Lower lobe of right lung (tissue), 2 donors: ENCODE measurements at places on chromosomes 3 and 15. TPM values are rescaled to one million over a fixed set of nuclear protein-coding genes. Genes with fewer than 3 reads are reported as not detected.

DNA sequence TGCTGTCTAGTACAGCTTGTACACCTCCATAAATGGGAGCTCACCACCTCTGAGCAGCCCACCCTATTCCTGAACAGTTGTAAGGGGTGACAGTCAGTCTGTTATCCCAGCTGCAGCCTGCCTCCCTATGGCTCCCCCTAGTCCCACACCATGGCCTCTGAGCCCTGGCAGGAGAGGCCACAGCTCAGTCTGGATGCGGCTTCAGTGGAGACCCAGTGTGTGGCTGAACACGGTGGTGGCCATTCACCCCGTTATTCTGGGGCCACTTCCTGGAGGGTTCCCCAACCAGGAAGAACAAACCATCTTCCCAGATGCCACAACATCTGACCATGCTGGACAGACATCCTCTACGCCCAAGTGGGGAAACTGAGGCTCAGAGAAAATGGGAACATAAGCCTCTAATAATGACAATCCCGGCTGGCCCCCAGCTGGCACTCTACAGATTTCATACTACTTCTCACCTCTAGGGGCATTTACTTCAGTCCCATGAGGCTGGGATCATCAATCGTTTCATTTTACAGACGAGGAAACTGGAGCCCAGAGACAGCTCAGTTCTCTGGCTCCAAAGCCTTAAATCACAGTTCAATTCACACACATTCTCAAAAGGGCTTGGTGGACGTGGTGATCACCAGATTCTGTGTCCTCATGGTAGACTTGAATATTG is 9.2 kb upstream of the GRIP2 start:
- DNase-seq, result no peak

- DNase-seq, result peak; percentile 64
These were observed at the start of gene BDH1 for GRCh38 chr3:197555281-197556261. Gene BDH1, minus strand, starts transcription at chr3:197555968. Its CDS starts 9,525 bp downstream, at chr3:197546443.

DNA sequence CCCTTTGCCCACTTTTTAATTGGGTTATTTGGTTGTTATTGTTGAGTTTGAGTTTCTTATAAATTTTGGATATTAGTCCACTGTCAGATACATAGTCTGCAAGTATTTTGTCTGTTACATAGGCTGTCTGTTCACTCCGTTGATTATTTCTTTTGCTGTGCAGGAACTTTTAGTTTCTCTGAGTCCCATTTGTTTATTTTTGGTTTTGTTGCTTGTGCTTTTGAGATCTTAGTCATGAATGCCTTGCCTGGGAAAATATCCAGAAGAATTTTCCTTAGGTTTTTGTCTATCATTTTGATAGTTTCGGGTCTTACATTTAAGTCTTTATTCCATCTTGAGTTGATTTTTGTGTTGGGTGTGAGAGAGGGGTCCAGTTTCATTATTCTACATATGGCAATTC is 254.5 kb downstream of the NLGN1 start:
- DNase-seq, result no peak

DNA sequence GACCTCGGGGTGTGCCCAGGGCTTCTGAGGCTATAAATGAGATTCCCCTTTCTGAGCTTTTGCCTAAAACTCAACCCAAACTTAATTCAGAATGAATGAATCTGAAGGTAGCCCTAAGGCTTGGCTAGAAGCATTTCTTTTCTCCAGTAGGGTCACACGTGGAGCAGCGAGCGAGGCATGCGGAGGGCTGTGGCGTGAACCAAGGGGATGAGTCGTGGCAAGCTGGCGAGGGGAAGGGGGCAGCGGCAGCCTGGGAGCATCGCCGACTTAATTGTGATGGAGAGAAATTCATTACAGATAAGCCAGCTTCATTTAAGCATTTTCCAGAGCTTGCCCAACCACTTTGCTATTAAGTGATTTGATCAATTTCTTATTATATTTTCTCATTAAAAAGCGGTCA is 79.9 kb downstream of the CHSY1 start:
- DNase-seq, result no peak

DNA sequence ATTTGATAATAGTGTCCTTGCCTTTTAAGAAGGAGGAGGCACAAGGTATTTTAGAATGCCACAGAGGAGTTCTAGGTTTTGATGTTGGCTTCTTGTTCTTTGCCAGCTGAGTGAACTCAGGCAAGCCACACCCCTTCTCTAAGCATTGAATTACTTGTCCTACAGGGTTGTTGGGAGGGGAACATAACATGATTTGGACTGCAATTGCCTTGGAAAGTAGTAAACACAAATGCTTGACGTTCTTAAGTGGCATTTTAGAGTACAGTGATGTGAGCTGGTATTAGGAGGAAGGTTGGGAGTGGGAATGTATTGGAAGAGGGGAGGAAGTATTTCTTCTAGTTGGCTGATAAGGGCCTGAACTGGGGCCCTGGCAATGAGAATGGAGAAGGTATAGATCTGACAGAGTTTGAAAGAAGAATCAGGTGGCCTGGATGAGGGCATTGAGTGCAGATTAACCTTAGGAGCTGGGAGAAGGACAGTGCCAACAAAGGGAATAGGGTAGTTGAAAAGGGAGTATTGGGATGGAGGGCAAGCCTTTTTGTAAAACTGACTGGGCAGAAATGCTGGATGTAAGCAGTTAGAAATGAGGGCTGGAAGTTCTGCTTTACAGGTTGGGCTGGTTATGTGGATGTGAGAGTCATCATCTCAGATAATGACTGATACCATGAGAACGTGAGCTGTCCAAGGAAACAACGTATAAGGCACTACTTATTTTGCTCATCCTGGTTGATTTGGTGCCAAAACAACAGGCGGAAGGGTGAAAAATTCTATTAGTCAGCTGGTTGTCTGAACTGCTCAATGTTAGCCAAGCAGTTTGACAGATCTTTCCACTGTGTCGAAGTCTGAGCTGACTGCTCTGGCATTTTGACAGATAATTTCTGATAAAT is 16.7 kb downstream of the KAT2B start:
- no peak for DNase-seq

- DNase-seq, result no peak
These were observed 1019.4 kb upstream of the ALCAM start for GRCh38 chr3:104347291-104347690.

DNA sequence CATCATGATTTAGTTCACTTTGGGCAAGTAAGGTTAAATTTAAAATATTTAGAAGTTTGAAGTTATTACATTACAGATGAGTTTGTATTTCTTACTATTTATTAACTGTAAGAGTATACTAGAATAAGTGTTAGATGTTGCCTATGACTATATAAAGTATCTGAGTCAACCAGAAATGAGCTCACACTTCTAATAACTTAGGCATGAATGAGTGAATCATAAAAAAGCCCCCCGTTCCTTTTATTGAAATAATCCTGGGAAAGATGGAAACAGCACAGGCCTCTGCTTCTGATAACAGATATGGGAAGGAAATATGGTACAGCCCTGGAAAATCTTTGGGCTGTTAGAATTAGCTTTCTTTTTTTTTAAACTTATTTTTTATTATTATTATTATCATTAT is 66.6 kb upstream of the TGFBR2 start:
- no peak for DNase-seq

DNA sequence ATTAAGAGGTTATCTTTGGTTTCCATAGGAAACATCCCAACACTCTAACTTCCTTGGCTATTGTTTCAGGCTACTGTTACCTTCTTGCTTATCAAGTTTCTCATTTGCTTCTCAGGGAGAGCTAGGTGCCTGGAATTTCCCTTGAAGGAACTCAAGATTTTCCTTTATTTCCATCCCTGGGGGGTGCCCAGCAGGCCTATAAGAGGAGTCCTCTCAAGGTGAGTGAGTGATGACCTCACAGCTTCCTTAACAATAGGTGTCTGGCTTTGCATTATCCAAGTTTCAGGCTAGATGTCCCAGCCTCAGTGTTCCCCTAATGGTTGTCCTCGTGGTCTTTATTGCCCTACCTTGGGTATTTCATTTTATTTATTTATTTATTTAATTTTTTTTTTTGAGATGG is 12.1 kb upstream of the CTSH start:
- DNase-seq, result no peak

GRCh38 chr15:88535100-88535499 is 11.4 kb downstream of the DET1 start:
- no peak for DNase-seq

DNA sequence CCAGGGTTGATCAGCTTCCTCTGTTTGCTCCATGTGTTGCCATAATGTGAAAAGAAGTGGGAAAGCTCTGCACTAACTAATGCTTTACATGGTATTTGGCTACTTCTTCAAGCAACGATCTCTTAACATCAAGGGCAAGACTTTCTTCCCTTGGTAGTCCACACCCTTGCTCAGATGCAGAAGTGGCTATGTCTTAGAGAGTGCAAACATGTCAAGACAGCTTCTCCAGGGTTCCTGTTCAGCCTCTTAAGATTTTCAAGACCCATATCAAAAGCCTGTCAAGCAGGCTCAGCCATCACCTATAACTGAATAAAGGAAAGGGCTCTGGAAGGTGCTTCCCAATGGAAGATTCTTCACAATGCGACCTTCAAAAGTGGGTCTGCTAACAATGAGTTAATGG is 64.8 kb upstream of the CSTA start:
- no peak for DNase-seq

CHL1 gene
- total RNA-seq, result 20.2 TPM

GRCh38 chr3:153242896-153243295 is 80.9 kb downstream of the RAP2B start:
- no peak for DNase-seq

DNA sequence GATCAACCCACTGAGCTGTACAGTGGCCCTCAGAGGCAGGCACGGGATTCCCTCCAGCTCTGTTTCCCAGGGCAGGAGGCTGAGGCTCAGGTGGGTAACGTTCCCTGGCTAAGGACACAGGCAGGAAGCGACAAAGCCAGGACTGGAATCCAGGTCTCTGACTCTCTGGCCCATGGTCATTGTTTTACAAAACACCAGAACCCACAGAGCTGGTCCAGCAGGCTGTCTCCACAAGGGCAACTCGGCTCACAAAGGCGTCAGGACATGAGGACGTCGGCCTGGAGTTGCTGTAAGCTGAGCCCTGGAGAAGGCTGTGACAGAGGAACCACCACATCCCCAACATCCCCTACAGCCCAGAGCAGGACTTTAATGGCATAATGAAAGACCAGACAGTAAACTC is 30.7 kb downstream of the NUP210 start:
- no peak for DNase-seq

- no peak for DNase-seq
These were observed 101.4 kb upstream of the TRPM1 start for GRCh38 chr15:31202953-31203352.

GRCh38 chr3:188712248-188712924 is 459.4 kb upstream of the TPRG1 start:
- DNase-seq, result no peak

NLGN1 gene
- 3.9 TPM for total RNA-seq

FGD5 gene
- 85.0 TPM for total RNA-seq

ABCC5 gene
- 38.0 TPM for total RNA-seq

DNA sequence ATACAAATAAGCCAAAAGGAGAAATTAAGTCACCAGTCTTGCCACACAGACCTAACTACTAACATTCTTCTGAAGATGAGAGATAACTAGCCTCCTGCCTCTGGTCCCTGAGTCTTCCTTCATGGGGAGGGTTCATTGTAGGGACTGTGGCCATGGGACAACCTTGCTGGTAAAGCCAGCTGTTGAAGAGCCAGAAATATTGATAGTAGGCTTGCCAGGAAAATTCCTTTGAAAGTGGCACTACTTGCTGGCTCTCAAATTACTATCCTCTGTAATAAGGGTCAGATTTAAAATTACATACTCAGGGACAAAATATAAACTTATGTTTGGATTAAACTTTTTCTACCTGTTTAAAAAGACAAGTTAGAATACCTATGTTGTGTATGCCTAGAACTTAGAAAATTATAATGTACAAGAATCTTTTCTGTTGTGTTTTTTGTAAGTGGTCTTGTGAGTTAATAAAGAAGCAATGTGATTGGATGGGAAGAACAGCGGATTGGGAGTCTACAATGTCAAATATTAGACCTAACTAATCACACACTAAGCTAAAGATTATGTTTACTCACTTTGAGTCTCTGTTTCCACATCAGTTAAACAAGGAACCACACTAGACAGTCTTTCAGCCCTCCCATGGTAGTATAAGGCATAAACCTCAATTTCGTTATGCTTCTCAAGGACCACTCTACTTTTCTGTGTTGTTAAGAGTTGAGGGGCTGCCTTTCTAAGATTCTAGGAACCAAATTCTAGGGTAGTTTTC is 60.0 kb upstream of the TRIM71 start:
- DNase-seq, result no peak

- DNase-seq, result no peak
These were observed 145.8 kb upstream of the THRB start for GRCh38 chr3:24640330-24640877.

GRCh38 chr3:109897734-109898133 is 560.4 kb upstream of the DPPA4 start:
- no peak for DNase-seq

DNA sequence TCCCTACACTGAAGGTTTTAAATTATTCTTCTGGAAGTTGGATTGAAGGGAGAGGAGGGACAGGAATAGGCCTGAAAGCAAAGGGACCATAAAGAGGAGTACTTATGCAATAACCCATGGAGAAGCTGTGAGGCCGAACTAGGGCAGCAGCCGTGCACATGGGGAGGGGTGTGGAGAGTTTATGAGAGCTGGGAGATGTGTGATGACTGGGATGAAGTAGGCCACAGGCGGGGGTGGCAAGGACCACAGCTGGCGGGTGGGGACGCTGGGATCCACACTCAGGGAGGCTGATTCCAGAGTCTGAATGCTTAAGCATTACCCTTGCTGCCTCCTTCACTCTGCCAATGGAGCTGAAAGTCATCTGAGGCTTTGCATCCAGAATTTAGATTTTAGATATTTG is 123.8 kb downstream of the ARNT2 start:
- DNase-seq, result no peak

CFAP92 gene
- total RNA-seq, result 2.0 TPM

DNA sequence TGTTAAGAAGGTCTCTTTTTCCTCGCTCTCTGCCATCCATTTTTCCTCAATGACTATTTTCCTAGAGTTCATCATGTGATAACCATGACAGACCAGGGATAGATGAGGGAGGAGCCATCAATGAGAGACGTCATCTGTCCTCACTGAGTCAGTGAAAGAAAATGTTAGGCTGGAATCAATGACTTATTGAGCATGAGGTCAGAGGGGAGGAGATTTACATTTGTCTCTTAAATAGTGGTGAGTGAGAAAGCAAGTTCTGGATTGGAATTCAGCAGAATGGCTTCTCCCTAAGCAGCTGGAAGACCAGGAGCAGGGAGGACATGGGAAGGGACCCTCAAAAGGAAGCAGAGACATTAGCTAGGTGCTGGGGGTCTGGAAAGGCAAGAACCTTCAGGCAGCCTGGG is 28.2 kb upstream of the USP3 start:
- DNase-seq, result no peak

GRCh38 chr15:31338879-31339557 is 12.4 kb downstream of the KLF13 start:
- peak; percentile 87 for DNase-seq

DNA sequence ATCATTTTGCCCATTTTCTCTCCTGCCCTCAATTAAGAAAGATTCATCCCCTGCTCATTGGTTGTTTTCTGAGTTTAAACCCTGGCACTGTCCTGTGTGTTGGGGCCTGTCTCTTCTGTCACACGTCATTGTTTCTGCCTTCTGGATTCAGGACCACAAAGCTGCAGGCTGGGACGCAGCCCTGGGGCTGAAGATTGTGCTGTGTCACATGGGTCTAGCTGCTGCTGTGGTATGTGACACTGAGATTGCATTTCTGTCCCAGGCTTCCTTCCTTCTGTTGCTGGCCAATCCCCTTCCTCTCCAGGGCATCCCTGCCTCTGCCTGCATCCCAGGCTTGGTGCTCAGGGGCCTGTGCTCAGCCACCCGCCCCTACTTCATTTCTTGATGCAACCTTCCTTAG is 28.9 kb downstream of the INSYN1 start:
- no peak for DNase-seq

CLSTN2 gene
- total RNA-seq, result 4.5 TPM
